SJSA1 (cell line): ENCODE measurements at places on chromosomes 2 and 18. TPM values are rescaled to one million over a fixed set of nuclear protein-coding genes. Genes with fewer than 3 reads are reported as not detected.

Gene ROCK2
- total RNA-seq = 56.0 and 79.3 TPM in 2 replicates

- no peak for DNase-seq
These were observed 76.3 kb upstream of the RBBP8 start for GRCh38 chr18:22856870-22857269.

Gene GCG
- total RNA-seq = not detected in 2 replicates

GRCh38 chr18:58057291-58057965 lies 13.4 kb downstream of the NEDD4L start:
- no peak for DNase-seq

Gene ACTG2
- total RNA-seq = 78.8 and 135 TPM in 2 replicates

DNA sequence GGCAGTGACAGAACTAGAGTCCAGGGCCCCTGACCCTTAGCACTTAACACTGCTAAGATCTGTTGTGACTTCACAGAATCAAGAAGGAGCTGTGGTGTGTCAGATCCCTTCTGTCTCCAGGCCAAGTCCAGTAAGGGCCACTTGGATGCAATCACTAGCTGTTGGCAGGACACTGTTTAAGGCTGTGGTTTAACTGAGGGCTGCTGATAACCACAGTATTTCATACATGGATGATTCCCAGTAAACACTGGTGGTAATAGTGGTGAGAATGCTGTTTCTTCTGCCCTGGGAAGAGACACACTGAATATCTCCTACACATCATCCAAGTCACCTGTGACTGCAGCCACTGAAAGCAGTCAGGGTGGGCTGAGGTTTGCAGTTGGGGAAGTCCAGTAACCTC lies 77.7 kb upstream of the FBXO11 start:
- no peak for DNase-seq

Gene ANKRD30B
- not detected in 2 replicates for total RNA-seq

GRCh38 chr2:28395334-28396061 lies 2.8 kb downstream of the FOSL2 start:
- DNase-seq = peak; percentile 64

Gene GMPPA
- 40.5 and 47.0 TPM in 2 replicates for total RNA-seq

GRCh38 chr18:67613731-67614130 lies 97.2 kb upstream of the DSEL start:
- no peak for DNase-seq

Gene ZNF804A
- 8.0 and 12.1 TPM in 2 replicates for total RNA-seq

Gene ZEB2
- 40.0 and 48.0 TPM in 2 replicates for total RNA-seq

DNA sequence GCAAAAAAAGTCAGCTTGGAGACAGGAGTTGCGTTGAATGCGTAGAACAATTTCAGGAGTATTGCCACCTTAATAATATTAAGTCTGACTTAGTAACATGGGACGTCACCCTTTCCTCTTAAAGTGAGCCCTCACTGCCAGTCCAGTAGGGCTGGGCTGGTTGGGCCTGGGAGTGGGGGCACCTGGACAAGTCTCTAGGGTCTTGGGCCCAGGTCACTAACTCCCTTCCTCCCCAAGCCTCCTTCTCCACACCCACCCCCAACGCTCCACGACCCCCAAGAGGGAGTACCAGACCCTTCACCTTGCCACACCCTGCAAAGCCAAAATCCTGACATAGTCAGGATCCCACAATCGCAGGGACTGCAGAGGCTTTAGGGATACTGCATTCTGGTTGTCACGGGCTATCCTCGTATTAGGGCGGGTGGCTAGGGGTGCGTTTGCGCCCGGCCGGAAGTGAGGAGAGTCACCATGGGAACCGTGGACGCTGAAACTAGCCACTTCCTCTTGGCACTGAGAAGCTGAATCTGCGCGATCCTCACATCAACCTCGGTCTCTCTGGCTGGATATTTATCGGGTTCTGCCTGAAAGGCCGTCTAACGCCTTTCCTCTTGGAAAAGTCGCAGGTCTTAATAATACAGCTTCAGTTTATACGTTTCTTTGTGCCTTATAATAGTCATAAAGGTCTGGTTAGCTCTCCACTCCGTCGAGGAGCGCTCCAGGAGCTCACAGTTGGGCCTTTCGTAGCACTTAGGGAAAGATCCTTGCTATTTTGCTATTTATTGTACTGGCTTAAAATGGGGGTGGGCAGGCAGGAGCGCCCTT lies 10.3 kb upstream of the CXXC1 start:
- no peak for DNase-seq

Gene ROCK1
- total RNA-seq = 26.4 and 43.0 TPM in 2 replicates

- DNase-seq = peak; percentile 63
These were observed 43.9 kb upstream of the RAB11FIP5 start for GRCh38 chr2:73156539-73157124.

DNA sequence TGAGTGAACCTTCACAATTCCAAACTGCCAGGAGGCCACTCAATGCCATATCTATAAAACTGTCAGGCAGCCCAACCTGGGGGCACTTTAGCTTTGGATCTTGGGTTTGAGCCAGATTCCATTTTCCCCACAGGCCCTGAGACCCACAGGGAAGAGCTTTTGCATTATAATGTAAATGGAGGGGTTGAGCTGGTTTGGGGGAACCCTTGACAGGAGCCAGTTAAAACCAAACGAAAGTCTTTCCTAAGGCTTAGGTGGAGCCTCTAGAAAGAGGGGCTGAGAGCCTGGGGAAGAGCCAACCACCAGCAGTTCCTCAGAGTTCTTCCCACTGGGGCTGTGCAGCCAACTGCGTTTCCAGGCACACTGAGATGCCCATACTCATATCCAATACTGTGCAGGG lies 42.7 kb downstream of the BCL11A start:
- no peak for DNase-seq

Gene RNF103
- 6.6 and 11.8 TPM in 2 replicates for total RNA-seq

Gene CMPK2
- total RNA-seq = 0.55 and 3.1 TPM in 2 replicates

Gene OR6B2
- not detected in 2 replicates for total RNA-seq

Gene METTL21A
- total RNA-seq = 10.6 and 25.4 TPM in 2 replicates

DNA sequence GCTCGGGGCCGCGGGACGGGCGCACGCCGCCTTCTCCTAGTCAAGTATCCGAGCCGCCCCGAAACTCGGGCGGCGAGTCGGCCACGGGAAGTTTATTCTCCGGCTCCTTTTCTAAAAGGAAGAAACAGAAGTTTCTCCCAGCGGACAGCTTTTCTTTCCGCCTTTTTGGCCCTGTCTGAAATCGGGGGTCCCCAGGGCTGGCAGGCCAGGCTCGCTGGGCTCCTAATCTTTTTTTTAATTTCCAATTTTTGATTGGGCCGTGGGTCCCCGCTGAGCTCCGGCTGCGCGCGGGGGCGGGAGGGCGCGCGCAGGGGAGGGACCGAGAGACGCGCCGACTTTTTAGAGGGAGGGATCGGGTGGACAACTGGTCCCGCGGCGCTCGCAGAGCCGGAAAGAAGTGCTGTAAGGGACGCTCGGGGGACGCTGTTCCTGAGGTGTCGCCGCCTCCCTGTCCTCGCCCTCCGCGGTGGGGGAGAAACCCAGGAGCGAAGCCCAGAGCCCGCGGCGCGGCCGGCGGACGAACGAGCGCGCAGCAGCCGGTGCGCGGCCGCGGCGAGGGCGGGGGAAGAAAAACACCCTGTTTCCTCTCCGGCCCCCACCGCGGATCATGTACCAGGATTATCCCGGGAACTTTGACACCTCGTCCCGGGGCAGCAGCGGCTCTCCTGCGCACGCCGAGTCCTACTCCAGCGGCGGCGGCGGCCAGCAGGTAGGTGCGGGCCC lies 617 bp downstream of the FOSL2 start:
- DNase-seq = peak; percentile 72

Gene SKOR2
- total RNA-seq = not detected in 2 replicates

GRCh38 chr2:165033402-165033801 lies 78.1 kb upstream of the SLC38A11 start:
- no peak for DNase-seq

DNA sequence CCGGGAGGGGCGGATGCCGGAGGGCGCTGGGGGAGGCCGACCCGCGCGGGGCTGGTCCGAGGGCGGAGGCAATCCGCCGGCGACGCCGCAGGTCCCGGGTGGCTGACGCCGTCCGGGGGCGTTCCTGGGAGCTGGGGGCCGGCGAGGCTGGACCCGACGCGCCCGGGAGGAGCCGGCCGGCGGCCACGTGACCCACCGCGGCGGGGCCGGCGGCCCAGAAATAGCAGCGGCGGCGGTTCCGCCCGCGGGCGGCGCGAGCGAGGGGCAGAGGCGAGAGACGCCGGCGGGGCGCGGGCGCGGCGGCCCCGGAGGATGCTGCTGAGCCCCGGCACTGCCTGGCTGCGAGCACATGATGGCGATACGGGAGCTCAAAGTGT lies at the start of gene RAB31:
Gene RAB31 (plus strand): TSS at position 245 of the 377 bp plus-strand sequence. CDS start 105 bp downstream, at position 350.
- peak; percentile 63 for DNase-seq

GRCh38 chr18:62715759-62716615 lies 646 bp downstream of the PHLPP1 start:
- peak; percentile 70 for DNase-seq

- no peak for DNase-seq
These were observed 24.8 kb upstream of the RBM44 start for GRCh38 chr2:237773826-237774225.

GRCh38 chr2:201821080-201821479 lies 14.7 kb downstream of the CDK15 start:
- DNase-seq = no peak

- DNase-seq = no peak
These were observed at the start of gene RAB17 for GRCh38 chr2:237590272-237591140. Gene RAB17, minus strand, starts transcription at chr2:237590734. Its CDS starts 4,580 bp downstream, at chr2:237586154.

Gene GORASP2
- total RNA-seq = 18.8 and 45.2 TPM in 2 replicates

Gene GKN2
- not detected in 2 replicates for total RNA-seq

Gene UNC80
- not detected in 2 replicates for total RNA-seq

Gene CREB1
- total RNA-seq = 25.0 and 63.0 TPM in 2 replicates

- DNase-seq = peak; percentile 12
These were observed 57.2 kb downstream of the CYB5A start for GRCh38 chr18:74234326-74235171.
